ENCODE measurements at places on chromosomes 13 and 19.

DNA sequence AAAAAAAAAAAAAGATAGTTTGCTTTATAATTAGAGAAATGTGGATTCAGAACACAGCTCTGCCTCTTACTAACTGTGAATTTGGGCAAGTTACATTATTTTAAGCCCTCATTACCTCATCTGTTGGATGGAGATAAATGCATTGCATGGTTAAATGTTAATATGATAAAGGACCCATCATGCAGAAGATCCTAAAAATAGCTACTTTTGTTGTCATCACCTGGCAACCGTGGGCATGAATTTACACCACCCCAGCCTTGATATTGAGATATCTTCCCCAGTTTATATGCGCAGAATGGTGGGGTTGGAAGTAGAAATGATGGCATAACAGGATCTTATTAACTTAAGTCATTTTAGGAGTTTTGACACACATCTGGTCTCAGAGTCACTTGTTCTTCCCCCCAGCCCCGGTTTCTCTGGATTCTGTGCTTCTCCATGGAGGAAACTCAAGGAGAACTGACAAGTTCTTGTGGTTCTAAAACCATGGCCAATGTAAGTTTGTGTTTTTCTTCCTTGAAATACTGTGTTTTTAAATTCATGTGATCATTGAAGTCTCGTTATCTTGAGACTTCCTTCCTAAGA is 8.9 kb downstream of the ZNF546 start:
- DNase-seq: no peak

- no peak for DNase-seq
These were observed 33.5 kb downstream of the DNM2 start for GRCh38 chr19:10751109-10751953.

GRCh38 chr19:2194513-2195078 is 30.9 kb downstream of the DOT1L start:
- no peak for DNase-seq

GRCh38 chr19:7655581-7655980 is 13.3 kb upstream of the RETN start:
- no peak for DNase-seq

DNA sequence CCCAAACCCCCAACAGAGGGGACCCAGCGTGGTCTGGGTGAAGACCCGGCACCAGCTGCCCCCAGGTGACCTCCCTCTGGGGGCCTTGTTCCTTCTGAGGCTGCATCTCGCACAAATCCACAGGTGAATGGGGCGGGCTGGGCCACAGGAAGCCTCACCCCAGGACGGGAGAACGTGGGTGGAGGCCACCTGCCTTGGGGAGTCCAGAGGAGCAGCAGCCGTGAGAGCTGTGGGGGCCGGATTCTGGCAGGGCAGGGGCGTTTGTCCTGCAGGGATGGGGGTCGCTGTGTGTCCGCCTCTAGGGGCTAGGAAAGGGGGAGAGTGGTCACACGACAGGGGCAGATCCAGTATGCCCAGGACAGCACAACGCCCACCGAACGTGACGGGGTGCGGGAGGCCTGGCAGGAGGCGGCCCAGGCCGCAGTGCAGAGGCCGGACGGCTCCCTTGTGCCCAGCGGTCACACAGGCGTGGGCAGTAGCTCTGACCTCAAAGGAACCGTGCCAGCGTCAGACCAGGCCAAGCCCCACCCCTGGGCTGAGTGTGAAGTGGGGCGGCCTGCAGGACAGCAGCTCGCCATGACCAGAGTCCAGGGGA is 6.7 kb downstream of the POLR2E start:
- no peak for DNase-seq

- DNase-seq: no peak
These were observed 154.2 kb downstream of the SLC7A1 start for GRCh38 chr13:29441306-29441705.

DNA sequence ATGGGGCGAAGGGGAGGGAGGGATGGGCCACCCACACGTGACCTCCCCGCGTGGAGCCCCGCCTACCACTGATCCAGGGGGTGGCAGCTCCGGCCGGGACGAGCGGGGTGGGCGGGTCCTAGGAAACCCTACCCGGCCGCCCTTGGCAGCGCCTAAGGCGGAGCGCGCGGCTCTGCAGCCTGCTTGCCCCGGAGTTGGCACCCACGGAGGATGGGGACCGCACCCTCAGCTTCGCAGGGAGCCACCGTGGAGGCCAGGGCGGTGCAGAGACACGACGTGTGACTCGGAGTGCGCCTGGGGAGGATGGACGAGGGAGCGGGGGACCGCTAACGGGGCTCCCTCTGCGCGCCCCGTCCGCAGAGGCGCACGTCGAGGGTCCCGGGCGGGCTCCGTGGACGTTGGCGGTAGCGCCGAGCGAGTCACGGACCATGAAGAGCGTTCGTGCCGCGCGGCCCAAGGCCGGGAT is at the start of gene RGS9BP:
TSS of gene RGS9BP (plus strand) at position 129 of the 466 bp plus-strand sequence. CDS start 416 bp downstream, outside the sequence.
- DNase-seq: peak; percentile 25

GRCh38 chr19:58330458-58330857 is 3.7 kb downstream of the ZSCAN22 start:
- no peak for DNase-seq

DNA sequence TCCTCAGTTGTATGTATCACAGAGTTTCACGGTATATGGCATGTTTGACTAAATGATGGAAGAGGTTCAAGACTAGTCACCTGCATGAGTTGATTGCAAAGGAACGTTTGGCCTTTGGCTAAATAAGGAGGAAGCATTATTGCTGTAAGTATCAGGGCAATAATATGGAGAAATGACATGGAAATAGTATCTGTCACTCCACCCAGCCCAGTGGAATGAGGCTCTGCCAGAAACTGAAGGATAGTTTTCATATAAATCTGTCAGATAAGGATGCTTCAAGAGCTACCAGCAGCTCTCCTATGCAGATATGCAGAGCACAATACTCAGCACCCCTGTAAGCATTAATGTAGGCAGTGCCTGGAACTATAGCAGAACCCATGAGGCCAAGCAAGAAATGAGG is 55.7 kb upstream of the DCT start:
- no peak for DNase-seq

DNA sequence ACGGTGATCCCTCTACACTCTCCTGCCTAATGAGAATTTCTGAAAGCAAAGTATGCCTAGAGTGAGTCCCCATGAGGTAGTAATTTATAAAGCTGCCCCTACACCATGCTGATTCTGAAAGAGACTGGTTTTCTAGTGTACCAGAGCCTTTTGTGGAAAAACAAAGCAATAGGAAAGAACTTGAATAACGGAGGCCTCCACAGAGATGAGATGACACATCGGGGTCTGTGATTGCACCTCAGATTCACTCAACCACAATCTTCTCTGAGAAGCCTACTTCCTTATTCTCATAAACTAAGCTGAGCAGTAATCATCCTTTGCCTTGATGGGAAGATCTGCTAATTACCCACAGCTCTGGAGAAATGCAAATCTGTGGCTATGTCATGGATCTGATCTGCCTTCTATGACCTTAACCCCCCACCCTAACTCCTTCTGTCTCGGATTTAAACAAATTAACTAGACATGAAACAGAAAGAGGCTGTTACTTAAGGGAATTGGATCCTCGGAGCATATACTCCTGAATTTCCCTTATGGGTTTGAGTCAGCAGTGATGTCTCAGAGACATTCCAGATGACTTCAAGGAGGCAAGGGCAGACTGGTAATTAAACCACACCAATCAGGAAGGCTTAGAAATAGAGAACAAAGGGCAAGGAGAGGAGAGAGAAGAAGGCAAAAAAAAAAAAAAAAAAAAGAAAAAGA is 128.0 kb downstream of the DCT start:
- no peak for DNase-seq

DNA sequence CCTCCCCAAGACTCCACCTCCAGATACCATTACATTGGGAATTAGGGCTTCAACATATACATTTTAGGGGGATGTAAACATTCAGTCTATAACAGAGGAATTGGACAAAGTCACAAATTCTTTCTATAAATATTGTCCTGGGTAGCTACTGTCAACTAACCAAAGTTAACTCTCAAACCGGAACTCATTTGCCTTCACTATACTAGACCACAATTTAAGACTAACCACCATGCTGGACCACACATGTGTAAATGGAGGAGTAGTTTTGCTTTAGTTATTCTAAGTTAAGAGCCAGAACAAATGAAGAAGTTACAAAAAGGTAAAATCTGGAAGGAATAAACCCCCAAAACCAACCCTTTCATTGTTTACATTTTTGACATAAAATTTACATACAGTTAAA is 222.8 kb downstream of the NDFIP2 start:
- no peak for DNase-seq

GRCh38 chr19:12695997-12696365 is 450 bp downstream of the FBXW9 start:
- no peak for DNase-seq

DNA sequence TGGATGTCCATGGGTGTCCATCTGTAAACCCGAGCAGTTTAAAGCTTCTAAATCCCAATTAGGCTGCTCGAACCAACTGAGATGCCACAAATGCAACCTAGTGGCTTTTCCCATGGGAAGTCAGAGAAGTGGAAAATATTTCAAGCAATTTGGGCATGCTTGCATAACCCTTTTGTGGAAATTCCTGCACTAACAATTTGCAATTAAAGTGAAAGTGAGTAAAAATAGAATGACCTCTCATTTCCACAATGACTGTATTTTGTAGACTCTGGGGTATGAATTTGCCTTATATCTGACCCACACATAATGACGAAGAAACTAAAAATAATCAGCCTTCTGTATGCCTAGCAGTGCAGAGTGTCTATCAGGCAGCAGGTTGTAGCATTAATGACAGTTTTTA is 91.8 kb upstream of the TSC22D1 start:
- DNase-seq: no peak

GRCh38 chr19:49567861-49568441 is 12.4 kb downstream of the NOSIP start:
- no peak for DNase-seq

DNA sequence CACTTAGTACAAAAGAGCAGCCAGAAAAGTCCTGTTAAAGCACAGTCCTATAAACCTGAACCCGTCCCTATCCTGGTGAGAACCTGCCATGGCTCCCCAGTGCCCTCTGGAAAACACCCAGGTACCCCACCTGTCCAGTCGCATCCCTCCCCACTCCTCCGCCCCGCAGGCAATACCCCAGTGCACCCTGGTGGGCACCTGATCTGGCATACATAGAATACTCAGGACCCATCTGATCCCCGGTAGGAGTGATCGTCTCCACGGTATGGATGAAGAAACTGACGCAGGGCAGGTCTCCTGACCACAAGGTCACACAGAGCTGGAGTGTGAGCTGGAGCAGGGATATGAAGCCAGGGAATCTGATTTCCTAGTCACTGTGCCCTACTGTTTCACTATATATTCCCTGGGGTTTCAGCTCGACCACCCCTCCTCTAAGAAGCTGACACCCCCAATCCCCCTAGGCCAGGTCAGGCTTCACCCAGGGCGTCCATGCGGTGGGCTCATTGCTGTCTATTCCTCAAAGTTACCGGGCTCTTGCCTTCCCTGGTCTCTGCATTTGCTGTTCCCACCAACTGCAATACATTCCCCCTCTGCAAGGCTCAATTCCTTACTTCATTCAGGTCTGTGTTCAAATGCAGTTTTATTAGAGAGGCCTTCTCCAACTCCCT is 12.6 kb downstream of the FBXO46 start:
- no peak for DNase-seq

DNA sequence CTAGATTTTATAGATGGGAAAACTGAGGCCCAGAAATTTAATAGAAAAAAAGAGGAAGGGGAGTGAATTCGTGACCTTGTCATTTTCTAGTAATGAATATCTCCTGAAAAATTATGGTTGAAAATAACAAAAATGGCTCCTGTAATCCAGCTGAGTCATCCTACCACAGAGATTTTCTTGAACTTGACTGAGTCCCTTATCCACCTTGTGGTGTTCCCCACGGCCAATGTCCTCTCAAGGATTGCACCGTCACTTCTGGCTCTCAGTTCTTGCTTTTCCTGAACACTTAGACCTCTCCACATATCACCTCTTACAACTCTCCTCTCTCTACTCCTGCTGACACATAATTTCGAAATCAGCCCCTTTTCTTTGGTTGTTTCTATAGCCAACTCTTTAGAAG is 1.2 kb upstream of the KATNAL1 start:
- no peak for DNase-seq

DNA sequence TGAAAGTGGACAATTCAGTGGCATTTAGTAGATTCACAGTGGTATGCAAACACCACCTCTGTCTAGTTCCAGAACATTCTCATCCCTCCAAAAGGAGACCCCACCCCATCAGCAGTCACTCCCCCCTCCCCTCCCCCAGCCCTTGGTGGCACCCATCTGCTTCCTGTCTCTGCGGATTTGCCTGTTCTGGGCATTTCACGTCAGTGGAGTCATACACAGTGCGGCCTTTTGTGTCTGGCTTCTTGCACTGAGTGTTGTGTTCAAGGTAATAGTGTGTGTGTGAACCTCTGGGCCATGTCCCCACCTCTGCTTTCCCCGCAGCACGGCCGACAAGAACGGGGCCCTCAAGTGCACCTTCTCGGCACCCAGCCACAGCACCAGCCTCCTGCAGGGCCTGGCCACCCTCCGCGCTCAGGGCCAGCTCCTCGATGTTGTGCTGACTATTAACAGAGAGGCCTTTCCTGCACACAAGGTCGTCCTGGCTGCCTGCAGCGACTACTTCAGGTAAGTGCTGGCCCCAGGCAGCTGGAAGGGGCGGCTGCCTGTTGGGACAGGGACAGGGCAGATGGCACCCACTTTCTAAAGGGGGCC is 19.4 kb upstream of the CRTC1 start:
- no peak for DNase-seq

- DNase-seq: no peak
These were observed 247.7 kb downstream of the SLITRK1 start for GRCh38 chr13:83634601-83635000.

DNA sequence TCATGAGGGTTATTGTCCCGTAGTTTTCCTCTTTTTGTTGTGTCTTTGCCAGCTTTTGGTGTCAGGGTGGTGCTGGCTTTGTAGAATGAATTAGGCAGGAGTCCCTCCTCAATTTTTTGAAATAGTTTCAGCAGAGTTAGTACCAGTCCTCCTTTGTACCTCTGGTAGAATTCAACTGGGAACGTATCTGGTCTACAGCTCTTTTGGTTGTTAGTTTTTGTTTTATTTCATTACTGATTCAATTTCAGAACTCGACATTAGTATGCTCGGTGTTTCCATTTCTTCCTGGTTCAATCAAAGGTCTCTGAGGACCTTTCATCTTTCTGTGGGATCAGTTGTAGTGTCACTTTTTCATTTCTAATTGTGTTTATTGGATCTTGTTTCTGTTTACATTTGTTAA is 1237.0 kb upstream of the PCDH9 start:
- no peak for DNase-seq

- DNase-seq: no peak
These were observed 23.1 kb upstream of the SPRY2 start for GRCh38 chr13:80363890-80364503.

Data from stimulated activated CD8-positive, alpha-beta memory T cell treated with anti-CD3 and anti-CD28 coated beads, Interleukin-2, amount 100 ng/mL, for 1 hour (primary cell).